Hematopoietic multipotent progenitor cell treated with erythropoietin and hydrocortisone succinate and interleukin-3 and kit ligand, for 6 days (in vitro differentiated cells): ENCODE measurements at places on chromosomes 6 and 20.

GRCh38 chr20:20225325-20226043, 142.4 kb upstream of the INSM1 start:
- no peak for DNase-seq

DNA sequence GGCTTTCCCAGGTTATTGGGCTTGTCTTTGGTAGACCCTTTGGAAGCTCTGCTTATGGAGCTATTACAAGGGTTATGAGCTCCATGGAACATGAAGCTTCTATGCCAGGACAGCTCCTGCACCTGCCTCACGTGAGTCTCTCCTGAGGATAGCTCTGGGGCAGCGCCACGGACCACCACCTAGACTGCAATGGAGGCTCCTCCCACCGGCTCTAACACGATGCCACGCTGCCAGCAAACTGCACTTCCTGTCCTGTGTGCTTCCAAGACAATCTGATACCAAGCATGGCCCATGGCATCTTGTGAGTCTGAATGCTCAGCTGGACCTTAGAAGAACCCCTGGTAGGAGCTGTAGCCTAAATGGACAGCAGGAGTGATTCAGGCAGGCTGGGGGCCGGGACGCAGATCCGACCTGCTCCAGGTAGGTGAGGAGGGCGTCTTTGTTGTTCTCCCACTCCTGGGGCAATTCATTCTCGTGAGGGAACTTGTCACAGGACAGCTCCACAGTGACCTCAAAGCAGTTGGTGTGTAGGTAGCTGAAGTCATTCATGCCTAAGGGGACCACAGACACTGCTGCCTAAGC, 5.5 kb downstream of the CPXM1 start:
- DNase-seq = no peak

DNA sequence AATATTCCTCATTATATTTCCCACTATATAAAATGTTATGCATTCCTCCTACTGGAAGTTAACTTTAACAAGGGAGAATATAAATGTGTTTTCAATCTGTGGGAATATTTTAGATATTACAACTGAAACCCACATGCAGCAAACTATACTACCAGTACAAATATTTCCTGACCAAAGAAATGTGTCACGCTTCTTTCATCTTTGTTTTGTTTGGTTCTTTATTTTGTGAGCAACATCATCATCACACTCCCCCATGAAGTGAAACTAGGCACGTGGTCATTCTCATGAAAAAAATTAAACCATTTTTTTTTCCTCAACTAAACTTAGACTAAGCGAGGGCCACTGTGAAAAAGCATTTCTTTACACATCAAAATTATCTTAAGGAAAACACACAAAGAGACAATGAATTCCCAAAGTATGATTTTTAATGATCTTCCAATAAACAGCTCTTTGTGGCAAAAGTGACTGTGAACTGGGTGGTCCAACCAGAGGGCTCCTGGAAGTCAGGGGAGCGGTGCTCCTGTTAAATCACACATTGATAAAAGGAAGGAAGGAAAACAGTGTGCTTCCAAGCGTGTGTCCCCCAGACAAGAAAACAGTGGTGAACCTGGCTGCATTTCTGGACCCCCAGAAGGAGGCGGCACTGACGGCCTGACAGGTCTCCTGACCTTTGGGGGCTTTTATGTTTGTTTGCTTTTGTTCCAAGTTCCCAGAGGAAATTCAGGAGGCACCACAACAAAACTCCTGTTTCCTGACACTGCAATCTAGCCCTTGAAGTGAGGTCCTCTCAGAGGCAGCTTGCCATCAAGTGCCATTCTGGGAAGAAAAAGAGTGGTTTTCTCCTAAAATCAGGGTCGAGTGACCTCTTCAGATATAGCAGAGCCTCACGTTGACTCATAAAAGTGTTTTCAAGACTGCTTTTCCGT, 166.8 kb upstream of the FOXQ1 start:
- DNase-seq = no peak

- no peak for DNase-seq
Observed at GRCh38 chr6:8736156-8736895, 301.0 kb upstream of the SLC35B3 start.

GRCh38 chr6:41975276-41975675, 33.7 kb upstream of the CCND3 start:
- no peak for DNase-seq

DNA sequence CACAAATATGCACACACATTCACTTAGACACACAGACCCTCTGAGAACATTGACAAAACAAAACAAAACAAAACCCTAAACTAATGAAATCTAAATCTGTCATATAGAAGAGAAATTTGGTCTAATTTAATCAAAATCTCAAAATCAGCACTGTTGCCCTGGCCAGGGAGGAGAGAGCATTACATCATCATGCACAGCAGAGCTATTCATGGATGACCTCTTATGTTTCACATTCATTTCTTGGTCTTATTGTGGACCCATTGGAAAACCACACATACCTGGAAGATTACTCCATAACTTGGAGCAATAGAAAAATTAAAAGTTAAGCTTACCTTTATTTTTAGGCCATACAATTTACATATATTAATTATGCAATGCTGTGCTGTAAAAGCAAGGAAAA, 1223.6 kb upstream of the GJE1 start:
- no peak for DNase-seq

DNA sequence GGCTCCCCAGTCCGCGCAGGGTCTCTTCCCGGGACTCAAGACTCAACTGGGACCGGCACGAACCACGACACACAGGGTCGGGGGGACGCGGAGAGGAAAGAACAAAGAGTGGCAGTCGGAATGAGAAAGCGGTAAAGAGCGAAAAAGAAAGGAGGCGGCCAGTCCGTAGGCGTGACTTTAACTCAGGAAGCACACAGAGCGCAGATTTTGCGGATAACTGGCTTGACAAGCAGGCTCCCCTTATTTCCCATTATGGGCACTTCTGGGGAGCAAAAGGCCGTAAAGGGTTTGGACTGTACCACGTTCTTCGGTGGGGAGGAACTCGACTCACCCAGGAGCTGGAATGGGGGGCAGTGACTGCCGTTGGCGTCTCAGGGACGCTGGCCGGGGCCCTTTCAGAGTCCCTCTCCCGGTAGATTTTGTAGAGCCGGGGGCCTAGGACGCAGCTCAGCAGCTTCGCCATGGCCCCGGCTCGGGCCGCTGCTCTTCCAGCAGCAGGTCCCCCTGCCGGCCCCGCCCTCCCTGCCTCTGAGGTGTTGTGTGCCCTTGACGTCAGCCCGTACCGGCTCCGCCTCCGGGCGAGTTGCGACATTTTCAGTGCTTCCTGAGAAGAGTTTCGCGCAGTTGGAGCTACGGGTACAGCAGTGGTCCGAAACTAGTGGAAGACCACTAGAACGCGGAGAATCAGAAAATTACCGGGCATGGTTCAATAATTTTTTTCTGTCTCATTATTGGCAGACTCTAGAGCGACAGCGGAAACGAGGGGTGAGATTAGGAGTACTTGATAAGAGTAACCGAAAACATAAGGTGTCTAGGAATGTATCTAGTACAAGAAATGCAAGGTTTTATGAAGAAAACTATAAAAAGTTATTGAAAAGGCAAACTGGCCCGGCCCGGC, at the start of gene ABHD16A:
Gene ABHD16A (minus strand): TSS at position 506 of the 898 bp plus-strand sequence. CDS start 43 bp downstream, at position 463.
- peak; percentile 99 for DNase-seq

DNA sequence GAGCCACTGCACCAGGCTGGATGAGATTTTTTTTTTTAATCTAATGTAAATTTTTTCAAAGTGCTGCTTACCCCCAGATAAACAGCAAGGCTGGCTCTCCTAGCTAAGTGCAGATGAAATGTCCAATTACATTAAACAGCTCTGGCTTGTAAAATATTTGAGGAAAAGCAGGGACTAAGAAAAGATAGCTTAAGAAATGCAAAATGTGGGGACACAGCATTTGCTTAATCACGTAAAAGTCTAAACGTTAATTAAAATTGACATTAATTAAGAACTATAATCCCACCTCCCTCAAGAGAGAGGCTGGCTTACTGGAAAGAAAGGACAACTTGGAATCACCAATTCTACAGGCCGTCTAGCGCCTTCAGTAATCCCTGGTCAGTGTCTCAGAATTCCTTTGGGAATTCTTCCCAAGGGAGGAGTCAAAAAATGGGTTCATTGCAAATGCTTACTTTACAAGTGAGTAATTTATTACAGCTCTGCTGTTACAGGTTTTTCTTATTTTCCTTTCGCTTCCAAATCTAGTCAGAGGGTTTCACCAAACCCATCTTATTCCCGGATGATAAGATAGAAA, 13.6 kb upstream of the MARCKS start:
- DNase-seq = no peak

GRCh38 chr6:97023982-97024381, 99.5 kb downstream of the KLHL32 start:
- no peak for DNase-seq

DNA sequence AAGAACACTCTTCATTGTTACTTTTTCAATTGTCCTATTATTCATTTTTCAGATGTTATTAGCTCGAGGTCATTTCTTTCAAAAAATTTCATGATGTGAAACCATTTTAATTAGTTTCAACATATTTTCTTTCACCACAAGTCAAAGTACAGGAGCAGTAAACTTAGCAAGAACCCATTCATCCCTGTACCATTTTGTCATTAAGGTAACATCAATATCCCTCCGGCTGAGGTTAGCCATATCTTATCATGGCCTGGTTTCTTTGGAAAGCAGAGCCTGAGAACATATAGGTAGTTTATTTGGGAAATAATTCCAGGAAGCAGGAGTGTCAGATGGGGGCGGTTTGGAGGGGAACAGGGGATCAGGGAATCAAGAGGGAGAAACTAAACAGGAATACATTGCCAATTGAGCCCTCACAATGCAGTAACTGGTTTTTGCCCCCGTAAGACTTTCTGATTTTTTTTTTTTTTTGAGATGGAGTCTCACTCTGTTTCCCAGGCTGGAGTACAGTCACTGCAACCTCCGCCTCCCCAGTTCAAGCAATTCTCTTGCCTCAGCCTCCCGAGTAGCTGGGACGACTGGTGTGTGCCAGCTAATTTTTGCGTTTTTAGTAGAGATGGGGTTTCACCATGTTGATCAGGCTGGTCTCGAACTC, 83.7 kb downstream of the MKKS start:
- DNase-seq = no peak

- no peak for DNase-seq
Observed at GRCh38 chr20:53774461-53775203, 181.0 kb upstream of the ZNF217 start.
